ENCODE measurements at places on chromosomes 5 and 9.

- no peak for DNase-seq
Observed at GRCh38 chr9:107274953-107275422, 8.1 kb upstream of the RAD23B start.

GRCh38 chr5:91403438-91403837, 20.3 kb upstream of the ARRDC3 start:
- DNase-seq: no peak

- no peak for DNase-seq
Observed at GRCh38 chr5:124302533-124302932, 443.9 kb downstream of the ZNF608 start.

DNA sequence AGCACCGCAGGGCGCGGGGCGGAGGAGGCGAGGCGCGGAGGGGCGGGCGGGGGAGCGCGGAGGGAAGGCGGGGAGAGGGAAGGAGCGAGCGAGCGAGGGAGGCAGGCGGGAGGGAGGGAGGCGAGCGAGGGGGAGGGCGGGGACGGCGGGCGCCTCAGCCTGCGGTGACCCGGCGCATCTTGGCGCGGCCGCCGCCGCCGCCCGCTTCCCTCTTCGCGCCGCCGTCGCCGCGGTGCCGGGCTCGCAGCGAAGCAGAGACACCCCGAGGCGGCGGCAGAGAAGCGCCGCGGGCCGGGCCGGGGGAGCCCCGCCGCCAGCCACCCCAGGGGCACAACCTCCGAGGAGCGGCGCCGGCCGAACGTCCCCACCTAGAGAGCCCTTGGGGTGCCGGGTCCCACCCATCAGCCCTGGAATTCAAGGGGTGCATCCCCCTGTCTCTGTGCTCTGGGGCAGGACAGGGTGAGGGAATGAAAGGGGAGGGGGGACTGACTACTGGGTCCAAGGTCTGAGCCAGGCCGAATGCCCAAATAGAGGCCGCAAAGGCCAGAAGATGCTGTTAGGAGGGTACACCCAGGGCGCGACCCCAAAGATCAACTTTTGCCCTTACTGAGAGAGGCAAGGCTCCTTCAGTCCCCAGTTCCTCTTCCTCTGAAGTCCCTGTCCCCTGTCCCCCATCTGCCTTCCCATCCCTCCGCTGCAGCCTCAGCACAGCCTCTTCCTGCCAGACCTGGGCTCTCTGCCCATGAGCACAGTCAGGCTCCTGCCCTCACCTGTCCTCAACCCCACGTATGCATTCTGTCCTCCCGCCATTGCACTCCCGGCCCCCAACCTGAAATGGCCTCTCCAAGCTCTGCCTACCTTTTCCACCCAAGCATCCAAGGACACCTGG, at the start of gene ADAMTS2:
ADAMTS2 (minus strand) TSS at position 29 of the 889 bp plus-strand sequence. CDS start 133 bp downstream, outside the sequence.
- DNase-seq: peak; percentile 26

GRCh38 chr9:93262537-93263310, 78.8 kb downstream of the WNK2 start:
- DNase-seq: no peak

GRCh38 chr5:132435886-132436285, 54.7 kb downstream of the IRF1 start:
- no peak for DNase-seq

- peak; percentile 56 for DNase-seq
Observed at GRCh38 chr5:180470966-180471582, 23.1 kb upstream of the CNOT6 start.

DNA sequence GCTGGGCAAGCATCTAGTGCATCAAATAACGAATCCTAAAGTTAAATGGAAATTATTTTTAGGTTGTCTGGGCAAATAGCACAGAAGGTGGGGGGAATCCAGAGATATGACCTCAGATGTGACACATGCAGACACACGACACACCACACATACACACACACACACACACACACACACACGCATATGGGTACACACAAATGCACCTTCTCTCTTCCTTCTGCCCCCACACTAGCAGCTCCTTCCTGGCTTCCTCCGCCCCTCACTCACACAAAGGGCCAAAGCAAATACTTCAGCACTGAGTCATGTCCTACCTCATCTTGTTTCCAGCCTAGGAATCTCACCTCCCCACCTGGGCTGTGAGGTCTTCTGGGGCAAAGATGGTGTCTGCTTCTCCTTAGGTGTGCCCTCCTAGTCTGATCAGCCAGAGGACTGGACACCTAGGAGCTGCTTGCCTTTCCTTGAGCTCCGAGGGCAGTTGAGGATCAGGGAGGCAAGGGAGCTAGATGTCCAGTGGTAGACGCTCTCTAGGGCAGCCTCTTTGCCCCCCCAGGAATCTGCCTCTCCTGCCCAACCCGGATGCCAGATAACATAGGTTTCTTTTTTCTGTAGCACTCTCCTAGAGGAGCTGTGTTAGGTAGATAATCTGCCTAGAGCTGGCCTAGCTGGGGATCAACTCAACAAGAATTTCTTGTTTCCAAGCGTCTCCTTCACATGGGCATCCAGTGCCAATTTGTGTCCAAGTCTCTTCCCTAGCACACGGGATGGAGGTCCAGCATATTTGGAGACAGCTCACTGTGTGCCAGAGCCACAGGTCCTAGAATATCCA, 14.3 kb upstream of the JADE2 start:
- no peak for DNase-seq

DNA sequence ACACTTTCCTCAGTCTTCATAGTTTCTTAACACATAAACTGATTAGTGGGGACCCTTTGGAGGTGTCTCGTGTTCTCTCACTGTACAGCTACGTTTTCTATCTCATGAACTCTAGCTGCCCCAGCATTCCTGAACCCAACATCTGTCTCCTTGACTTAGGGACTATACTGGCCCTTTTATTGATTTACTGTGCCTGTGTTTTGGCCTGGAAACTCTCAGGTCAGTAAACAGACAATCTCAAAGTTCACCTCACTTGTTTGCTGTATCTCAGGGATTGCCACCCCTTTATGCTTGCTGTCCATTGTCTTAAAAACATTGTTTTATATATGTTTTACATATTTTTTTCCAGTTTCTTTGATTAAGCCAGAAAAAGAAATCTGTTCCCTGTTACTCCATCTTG, 222.8 kb downstream of the FAM170A start:
- no peak for DNase-seq

- DNase-seq: no peak
Observed at GRCh38 chr9:27457445-27457844, 66.6 kb upstream of the IFNK start.

GRCh38 chr5:160371294-160371693, 868 bp upstream of the C1QTNF2 start:
- DNase-seq: no peak

- no peak for DNase-seq
Observed at GRCh38 chr5:115616472-115616871, 9.4 kb downstream of the TMED7 start.

DNA sequence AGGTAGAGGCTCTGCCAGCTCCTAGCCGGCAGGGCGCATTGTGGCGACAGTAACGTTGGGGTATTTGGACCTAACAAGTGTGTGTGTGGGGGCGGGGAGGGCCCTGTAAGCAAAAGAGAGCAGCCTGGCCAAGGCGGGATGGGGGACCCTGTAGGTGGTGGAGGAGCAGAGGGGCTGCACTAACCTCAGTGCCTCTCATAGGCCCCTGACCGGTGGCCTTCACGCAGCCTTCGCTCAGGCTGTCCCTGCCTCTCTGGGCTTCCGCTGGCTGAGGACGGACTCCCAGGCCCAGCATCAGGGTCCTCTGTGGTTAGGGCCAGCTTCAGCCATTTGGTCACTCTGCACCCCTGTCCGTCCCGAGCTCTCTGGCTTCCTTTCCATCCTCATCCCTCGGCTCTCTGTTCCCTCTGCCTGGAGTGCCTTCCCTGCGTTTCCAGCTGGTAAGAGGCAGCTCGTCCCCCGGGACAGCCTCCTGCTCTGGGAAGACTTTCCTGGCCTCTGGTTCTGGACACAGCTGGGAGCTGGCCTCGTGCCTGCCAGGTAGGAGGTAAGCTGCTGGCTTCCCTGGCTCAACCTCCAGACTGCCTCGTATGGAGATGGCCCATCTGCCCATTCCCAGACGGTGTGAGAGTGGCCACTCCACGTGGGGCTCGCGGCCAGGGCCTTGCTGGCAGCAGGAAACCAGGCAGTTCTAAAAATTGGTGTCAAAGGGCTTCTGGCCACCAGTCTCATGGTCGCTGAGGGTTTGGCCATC, 39.3 kb upstream of the PHYKPL start:
- DNase-seq: no peak

- DNase-seq: no peak
Observed at GRCh38 chr9:121344184-121344583, 25.9 kb downstream of the STOM start.

DNA sequence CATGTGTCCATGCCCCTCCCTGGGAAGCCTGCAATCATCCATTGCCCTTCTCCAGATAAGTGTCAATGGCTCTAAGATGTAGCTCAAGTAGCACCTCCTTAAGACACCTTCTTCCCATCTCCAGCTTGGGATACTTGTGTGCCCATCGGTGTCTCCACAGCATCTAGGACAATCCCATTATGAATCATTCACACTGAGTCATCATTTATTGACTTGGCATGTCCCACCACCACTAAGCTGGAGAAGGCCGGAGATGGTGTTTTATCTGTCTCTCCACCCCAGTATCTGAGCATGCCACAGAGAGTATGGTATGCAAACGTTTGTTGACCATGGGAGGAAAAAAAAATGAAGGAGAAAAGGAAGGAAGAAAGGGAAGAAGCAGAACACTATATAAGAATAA, 342.2 kb downstream of the TRIM32 start:
- no peak for DNase-seq

DNA sequence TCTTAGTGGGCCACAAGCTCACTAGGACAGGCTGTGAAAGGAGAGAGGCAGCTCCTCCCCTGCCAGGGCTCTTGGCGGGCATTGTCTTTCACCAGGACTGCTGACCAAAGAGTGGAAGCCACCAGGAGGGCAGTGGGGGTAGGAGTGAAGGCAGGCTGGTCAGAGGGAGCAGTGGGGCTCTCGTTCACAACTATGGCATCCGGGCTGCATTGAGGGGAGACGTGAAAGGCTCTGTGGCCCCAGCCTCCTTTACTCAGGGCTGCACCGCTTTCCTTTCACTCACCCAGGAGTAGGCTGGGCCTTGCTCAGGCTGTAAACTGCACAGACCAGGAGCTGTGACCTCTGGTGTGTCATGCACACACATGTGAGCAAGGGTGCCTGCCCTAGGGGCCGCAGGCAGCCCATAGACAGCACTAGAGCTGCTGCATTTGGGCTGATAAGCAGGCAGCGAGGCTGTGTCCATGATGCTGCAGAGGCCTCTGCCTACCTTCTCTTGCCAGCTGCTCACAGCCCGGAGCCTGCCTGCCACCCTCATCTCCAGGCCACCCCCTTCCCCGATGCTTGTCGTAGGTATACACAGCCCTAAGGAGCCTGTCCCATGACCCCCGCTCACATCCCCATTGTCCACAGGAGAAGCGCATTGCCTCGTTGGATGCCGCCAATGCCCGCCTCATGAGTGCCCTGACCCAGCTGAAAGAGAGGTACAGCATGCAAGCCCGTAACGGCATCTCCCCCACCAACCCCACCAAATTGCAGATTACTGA, 130.4 kb downstream of the DAB2IP start:
- DNase-seq: no peak

GRCh38 chr5:115457571-115457970, 87.0 kb downstream of the FEM1C start:
- DNase-seq: no peak

GRCh38 chr9:120630333-120630732, 50.4 kb upstream of the CDK5RAP2 start:
- DNase-seq: no peak

GRCh38 chr9:135990468-135991429, 29.6 kb upstream of the UBAC1 start:
- DNase-seq: peak; percentile 26

DNA sequence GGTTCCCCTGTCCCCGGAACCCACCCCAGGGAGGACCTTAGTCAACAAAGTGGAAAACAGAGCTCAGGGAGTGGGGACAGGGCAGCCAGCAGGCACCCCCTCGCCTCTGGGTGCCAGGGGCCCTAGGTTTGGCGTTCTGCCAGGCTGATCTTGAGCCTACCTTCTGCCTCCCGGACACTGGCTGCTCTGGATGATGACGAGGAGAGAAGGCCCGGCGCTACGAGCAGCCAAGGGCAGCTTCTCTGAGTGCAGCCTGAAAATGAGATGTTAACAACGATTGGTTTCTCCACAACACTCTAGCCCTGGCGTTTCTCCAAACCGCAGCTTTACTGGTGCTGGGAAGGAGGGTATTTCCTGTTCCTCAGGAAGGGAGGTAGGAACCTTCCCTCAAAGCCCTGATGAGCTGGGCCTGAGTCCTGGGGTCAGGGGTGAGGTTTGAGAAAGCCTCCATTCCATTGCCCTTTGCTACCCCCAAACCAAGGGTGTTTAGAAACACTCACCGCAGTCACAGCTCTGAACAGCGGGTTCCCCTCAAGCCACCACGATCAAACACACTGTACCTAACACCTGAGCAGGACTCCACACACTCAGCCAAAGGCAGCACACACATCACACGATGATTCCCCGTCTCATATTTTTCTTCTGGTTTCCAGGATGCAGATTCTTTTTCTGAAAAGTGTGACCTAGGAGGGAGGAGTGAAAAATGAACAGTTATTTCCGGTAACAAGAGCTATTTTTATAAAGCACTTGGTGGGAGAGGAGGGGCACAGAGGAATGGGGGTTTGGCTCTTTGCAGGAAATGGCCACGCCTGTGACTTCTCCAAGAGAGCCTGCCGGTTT, at the start of gene STING1:
STING1 (minus strand) TSS at position 709 of the 840 bp plus-strand sequence. CDS start 1,054 bp downstream, outside the sequence.
- DNase-seq: peak; percentile 93

GRCh38 chr9:15182101-15182551, 124.9 kb downstream of the TTC39B start:
- no peak for DNase-seq

- DNase-seq: no peak
Observed at GRCh38 chr9:135326141-135326540, 153.4 kb upstream of the PPP1R26 start.

GRCh38 chr5:170523142-170523551, 19.3 kb downstream of the KCNIP1 start:
- DNase-seq: no peak

DNA sequence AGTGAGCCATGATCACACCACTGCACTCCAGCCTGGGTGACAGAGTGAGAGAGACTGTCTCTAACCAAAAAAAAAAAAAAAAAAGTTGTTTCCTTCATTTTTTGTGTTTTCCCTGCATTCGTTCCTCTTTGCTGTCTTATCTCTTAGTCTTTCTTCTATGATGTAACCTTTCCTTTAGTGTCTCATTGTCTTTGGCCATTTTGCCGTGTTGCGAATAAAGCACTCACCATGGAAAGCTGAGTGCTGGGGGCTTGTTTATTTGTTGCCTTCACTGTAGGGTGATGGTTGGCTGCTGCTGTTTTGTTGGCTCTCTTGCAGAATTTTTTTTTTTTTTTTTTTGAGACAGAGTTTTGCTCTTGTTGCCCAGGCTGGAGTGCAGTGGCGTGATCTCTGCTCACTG, 7.7 kb downstream of the EHMT1 start:
- DNase-seq: no peak

GRCh38 chr9:127245637-127246164, 18.9 kb upstream of the GARNL3 start:
- no peak for DNase-seq

DNA sequence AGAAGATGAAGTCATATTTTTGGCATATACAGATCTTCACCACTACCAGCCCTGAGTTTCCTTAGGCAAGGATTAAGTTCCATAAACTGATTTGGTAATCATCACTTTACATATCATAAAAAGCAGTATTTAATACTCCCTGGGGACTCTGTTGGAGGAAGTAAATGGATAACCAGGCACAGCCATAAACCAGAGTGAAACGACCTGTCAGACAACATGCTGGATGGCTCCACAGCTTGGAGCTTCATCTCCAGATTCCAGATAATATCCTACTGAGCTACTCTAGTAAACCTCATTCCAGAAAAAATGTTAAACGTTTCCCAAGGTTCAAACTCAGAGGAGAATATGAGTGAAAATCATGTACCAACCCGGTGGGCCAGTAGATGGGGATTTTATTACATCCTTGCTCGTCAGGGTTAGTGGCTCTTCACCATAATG, 109.2 kb downstream of the BASP1 start:
- no peak for DNase-seq

Measured in Kasumi-1 (cell line).